A549 treated with DMSO at 1 μM for 4 hours (cell line): ENCODE measurements at places on chromosomes 12 and 14. TPM values are rescaled to one million over a fixed set of nuclear protein-coding genes. Genes with fewer than 3 reads are reported as not detected.

The TDP1 gene
- 11.4 to 17.9 TPM (median 14.4 TPM) in 5 replicates for total RNA-seq

The SPSB2 gene
- 18.3 to 23.2 TPM (median 21.4 TPM) in 5 replicates for total RNA-seq

The VPS33A gene
- total RNA-seq, result 17.6 to 24.1 TPM (median 20.2 TPM) in 5 replicates

The GOLGA3 gene
- 20.1 to 29.0 TPM (median 24.2 TPM) in 5 replicates for total RNA-seq

The C14orf132 gene
- 4.0 to 6.2 TPM (median 5.2 TPM) in 5 replicates for total RNA-seq

The RNF212B gene
- not detected in 5 replicates for total RNA-seq

The CMKLR1 gene
- total RNA-seq, result not detected in 5 replicates

The OR10A7 gene
- total RNA-seq, result not detected in 5 replicates

The CLEC14A gene
- total RNA-seq, result not detected in 5 replicates

The TRHDE gene
- 0.09 to 0.34 TPM (median 0.18 TPM) in 5 replicates for total RNA-seq

The PRR4 gene
- total RNA-seq, result 1.6 to 3.5 TPM (median 3.1 TPM) in 5 replicates

The GYS2 gene
- total RNA-seq, result not detected in 5 replicates

The KRT85 gene
- total RNA-seq, result not detected in 5 replicates

The ACSM4 gene
- total RNA-seq, result not detected in 5 replicates

The FITM1 gene
- 0.15 to 0.28 TPM (median 0.24 TPM) in 3 of 5 replicates, not detected in the others for total RNA-seq

The SELPLG gene
- 0.94 to 1.3 TPM (median 1.0 TPM) in 5 replicates for total RNA-seq

The POTEG gene
- total RNA-seq, result not detected in 5 replicates
